ENCODE measurements at places on chromosomes 1 and 21.

GRCh38 chr1:147245586-147246021 is 3.1 kb downstream of the CHD1L start:
- no peaks in the 10 kb centered on the region for H3K36me3 ChIP-seq
- no peaks in the 10 kb centered on the region for H3K27me3 ChIP-seq
- DNase-seq = no peak

DNA sequence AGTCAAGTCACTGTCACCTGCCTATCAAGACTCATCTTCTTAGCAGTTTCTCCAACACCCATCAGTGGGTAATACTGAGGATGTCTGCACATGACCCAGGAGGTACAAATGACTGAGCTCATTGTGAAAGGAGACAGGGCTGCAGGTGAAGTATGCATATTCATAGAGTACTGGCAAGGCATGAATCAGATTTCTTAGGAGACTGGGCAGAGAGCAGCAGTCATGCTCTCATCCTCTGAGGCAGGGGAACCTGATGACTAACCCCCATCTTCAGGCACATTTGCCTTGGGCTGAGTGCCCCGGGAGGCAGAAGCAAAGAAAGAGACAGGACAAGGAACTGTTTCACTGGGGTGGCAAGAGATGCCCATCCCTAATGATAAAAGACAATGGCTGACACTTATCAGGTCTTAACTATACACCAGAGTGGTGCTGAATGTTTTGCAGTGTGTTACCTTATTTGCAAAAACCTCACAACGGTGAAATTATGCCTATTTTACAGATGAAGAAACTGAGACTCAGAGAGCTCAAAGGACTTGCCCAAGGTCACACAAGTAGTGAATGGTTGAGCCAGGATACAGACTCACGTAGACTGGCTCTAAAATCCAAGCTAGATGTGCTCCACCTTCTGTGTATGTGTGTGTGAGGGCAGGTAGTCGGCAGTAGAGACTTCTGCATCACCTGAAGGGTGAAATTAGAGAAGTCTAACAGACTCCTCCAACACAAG is 9.2 kb upstream of the GRHL3 start:
- H3K27ac ChIP-seq = no peak overlapping the region
- DNase-seq = no peak
- H3K4me3 ChIP-seq = no peak overlapping the region
- H3K4me1 ChIP-seq = no peaks in the 10 kb centered on the region

- H3K4me3 ChIP-seq = no peak overlapping the region
- no peak overlapping the region for H3K27ac ChIP-seq
- no peaks in the 10 kb centered on the region for H3K27me3 ChIP-seq
- no peaks in the 10 kb centered on the region for H3K4me1 ChIP-seq
- DNase-seq = peak; percentile 65
Observed at GRCh38 chr1:227729881-227730629, 5.0 kb downstream of the JMJD4 start.

GRCh38 chr21:43869486-43870325 is 4.7 kb downstream of the AGPAT3 start:
- H3K4me1 ChIP-seq = peaks cover 8% of the 10 kb centered on the region
- H3K4me3 ChIP-seq = no peak overlapping the region
- DNase-seq = no peak
- no peak overlapping the region for H3K27ac ChIP-seq
- H3K27me3 ChIP-seq = no peaks in the 10 kb centered on the region
- no peaks in the 10 kb centered on the region for H3K36me3 ChIP-seq

DNA sequence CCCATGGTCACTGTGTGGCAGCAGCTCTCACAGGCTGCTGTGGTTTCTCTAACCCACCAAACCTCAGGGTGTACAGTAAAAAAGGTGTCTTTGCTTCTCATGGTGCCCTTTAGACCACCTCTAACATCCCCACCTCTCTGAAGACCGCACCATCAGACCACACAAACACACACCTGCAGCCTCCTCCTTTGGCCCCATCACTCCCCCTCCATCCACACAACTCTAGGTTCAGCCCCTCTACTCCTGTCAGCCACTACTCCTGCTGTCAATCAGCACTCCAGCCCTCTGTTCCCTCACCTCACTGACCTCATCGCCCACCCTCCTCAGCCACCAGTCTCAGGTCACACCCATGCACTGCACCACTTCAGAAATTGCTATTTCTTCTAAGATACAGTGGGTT is 7.5 kb downstream of the ZNF692 start:
- H3K4me3 ChIP-seq = no peak overlapping the region
- peaks cover 24% of the 10 kb centered on the region for H3K36me3 ChIP-seq
- no peaks in the 10 kb centered on the region for H3K27me3 ChIP-seq
- DNase-seq = no peak

DNA sequence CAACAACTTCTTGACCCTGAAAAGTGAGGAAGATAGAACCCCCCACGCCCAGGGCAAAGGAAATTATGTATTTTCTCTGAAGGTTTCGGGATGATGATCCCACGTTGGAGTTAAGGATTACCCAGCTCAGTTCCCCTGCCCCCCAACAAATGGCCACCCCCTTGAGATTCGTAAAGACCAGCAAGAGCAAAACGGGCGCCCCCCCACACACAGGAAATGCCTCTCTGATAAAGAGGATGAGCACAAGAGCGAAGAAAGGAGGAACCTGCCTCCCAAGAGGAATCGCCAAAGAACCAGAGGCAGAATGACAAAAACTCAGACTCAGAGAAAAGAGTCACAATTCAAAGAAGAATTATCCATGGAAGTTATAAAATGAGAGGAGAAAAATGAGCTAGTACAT is 576.9 kb downstream of the MATN1 start:
- no peak overlapping the region for H3K4me3 ChIP-seq
- no peaks in the 10 kb centered on the region for H3K36me3 ChIP-seq
- no peaks in the 10 kb centered on the region for H3K4me1 ChIP-seq
- H3K27me3 ChIP-seq = no peaks in the 10 kb centered on the region

- H3K4me1 ChIP-seq = peaks cover 4% of the 10 kb centered on the region
- no peak overlapping the region for H3K27ac ChIP-seq
Observed at GRCh38 chr1:151968058-151968457, 25.6 kb downstream of the S100A10 start.

- no peaks in the 10 kb centered on the region for H3K36me3 ChIP-seq
- no peak overlapping the region for H3K27ac ChIP-seq
- DNase-seq = no peak
- H3K4me1 ChIP-seq = no peaks in the 10 kb centered on the region
- no peak overlapping the region for H3K4me3 ChIP-seq
Observed at GRCh38 chr1:71463144-71463543, 382.3 kb upstream of the ZRANB2 start.

GRCh38 chr1:34777519-34778321 is 3.3 kb upstream of the GJB3 start:
- H3K36me3 ChIP-seq = no peaks in the 10 kb centered on the region
- no peak overlapping the region for H3K4me3 ChIP-seq
- peaks cover 9% of the 10 kb centered on the region for H3K27me3 ChIP-seq
- no peak overlapping the region for H3K27ac ChIP-seq
- no peaks in the 10 kb centered on the region for H3K4me1 ChIP-seq
- DNase-seq = no peak

DNA sequence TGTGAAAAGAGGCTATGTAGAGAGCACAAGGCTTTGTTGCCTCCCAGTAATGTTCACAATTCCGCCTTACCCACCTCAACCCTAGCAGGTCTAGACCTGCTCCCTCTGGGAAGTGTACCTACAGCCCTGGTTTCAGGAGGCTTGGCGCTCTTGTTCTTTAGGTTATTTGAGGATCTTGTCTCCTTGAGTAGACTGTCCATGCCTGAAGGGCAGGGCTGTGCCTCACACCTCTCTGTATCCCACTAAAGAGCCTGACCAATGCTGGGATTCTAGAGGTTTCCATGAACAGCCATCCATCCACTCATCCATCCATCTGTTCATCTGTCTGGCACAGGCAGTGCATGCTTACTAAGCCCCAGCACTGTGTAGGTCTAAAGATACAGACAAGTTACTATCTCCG is 1.0 kb downstream of the RAB7B start:
- H3K4me3 ChIP-seq = no peak overlapping the region
- H3K4me1 ChIP-seq = no peaks in the 10 kb centered on the region
- no peaks in the 10 kb centered on the region for H3K27me3 ChIP-seq
- DNase-seq = no peak
- no peaks in the 10 kb centered on the region for H3K36me3 ChIP-seq

DNA sequence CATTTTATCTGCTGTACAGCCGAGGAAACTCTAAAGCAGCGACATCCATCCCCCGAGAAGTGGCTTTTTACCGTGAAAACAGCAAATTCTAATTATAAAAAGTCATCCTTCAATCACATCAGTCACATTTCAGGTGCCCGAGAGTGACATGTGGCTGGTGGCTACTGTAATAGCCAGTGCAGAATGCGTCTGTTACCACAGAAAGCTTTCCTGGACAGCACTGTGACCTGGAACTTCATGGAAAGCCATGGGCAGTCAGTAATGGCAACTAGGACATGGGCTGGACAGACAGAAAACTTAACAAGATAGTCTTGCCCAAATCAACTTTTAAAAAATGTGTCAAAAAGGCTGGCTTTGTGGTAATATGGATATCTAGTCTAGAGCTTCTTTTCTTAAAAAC is 106.6 kb downstream of the BCAR3 start:
- no peak for DNase-seq
- no peaks in the 10 kb centered on the region for H3K4me1 ChIP-seq
- H3K27me3 ChIP-seq = no peaks in the 10 kb centered on the region
- peaks cover 2% of the 10 kb centered on the region for H3K36me3 ChIP-seq

- peaks cover 10% of the 10 kb centered on the region for H3K4me1 ChIP-seq
- no peaks in the 10 kb centered on the region for H3K27me3 ChIP-seq
- H3K27ac ChIP-seq = no peak overlapping the region
- no peak overlapping the region for H3K4me3 ChIP-seq
- DNase-seq = no peak
- H3K36me3 ChIP-seq = no peaks in the 10 kb centered on the region
Observed at GRCh38 chr1:94124538-94124937, 3.6 kb upstream of the ABCA4 start.

- no peak overlapping the region for H3K27ac ChIP-seq
- no peaks in the 10 kb centered on the region for H3K27me3 ChIP-seq
- DNase-seq = no peak
- H3K36me3 ChIP-seq = no peaks in the 10 kb centered on the region
Observed at GRCh38 chr1:8628606-8629005, 188.8 kb downstream of the RERE start.

DNA sequence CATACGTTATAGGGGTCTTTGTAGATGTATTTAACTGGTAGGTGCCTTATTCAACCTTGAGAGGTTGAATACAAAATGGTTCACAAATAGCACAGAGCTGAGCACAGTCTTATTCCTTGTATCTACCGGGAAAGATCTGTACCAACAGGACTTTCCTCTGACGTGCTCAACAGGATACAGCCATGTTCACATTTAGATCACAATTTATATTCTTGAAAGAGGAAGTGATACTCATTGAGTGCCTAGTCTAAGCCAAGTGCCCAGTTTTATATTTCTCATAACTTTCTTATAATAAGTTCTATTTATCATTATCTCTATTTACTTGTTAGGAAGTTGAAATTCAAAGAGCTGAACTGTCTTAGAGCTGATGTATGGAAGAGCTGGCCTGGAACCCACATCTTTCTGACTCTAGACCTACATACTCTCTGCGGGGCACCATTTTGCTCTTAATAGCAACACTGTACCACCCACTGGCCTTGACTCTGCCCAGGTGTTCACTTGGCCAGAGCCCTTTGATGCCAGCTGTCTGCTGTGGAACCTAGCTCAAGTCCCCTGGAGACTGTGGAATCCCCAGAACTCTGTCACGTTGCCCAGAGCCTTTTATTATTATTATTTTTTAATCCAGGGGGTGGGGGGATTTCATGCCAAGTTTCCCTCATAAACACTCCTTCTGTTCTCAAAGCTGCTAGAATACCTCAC is 156.2 kb downstream of the TPR start:
- no peaks in the 10 kb centered on the region for H3K4me1 ChIP-seq
- no peak overlapping the region for H3K4me3 ChIP-seq
- H3K27ac ChIP-seq = no peak overlapping the region

DNA sequence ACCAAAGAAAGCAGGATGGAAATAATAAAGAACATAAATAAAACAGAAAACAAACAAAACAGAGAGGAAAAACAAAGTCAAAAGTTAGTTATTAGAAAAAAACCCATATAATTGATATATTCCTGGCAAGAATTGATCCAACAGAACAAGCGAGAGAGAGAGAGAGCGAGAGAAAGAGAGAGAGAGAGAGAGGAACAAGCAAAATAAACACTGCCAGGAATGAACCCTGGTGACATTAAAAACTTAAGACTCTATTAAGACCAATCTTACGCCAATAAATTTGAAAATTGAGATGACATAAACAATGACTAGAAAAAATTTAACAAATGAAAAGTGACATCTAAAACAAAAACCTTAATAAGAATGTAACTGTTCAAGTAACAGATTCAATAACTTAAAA is 64.1 kb downstream of the COP1 start:
- no peaks in the 10 kb centered on the region for H3K36me3 ChIP-seq
- H3K27ac ChIP-seq = no peak overlapping the region
- no peaks in the 10 kb centered on the region for H3K4me1 ChIP-seq
- no peaks in the 10 kb centered on the region for H3K27me3 ChIP-seq
- no peak for DNase-seq
- H3K4me3 ChIP-seq = no peak overlapping the region

GRCh38 chr1:225770561-225771248 is 6.9 kb upstream of the SRP9 start:
- peaks cover 23% of the 10 kb centered on the region for H3K4me1 ChIP-seq
- H3K36me3 ChIP-seq = no peaks in the 10 kb centered on the region
- H3K4me3 ChIP-seq = no peak overlapping the region

Measured in kidney (tissue), 22 donors.